ENCODE measurements at places on chromosomes 11 and 22. TPM values are rescaled to one million over a fixed set of nuclear protein-coding genes. Genes with fewer than 3 reads are reported as not detected.

Gene MUC6
- not detected for total RNA-seq

Gene TNNI2
- not detected for total RNA-seq

Gene OR56A4
- total RNA-seq: not detected

Gene FAM180B
- total RNA-seq: not detected

Gene MRGPRX3
- not detected for total RNA-seq

Gene PTPRJ
- total RNA-seq: 19.8 TPM

Gene P2RY6
- not detected for total RNA-seq

Gene SCN4B
- total RNA-seq: not detected

Gene CNTF
- 0.16 TPM for total RNA-seq

Gene JAM3
- 2.4 TPM for total RNA-seq

Gene FAM181B
- total RNA-seq: 1.2 TPM

Gene PRG2
- total RNA-seq: not detected

Gene SCT
- total RNA-seq: not detected

Gene PRR33
- not detected for total RNA-seq

Gene RAB38
- not detected for total RNA-seq

Gene MIAT
- 0.11 TPM for total RNA-seq

Gene PHOX2A
- not detected for total RNA-seq

Gene AMPD3
- 0.75 TPM for total RNA-seq

Gene MDK
- 253 TPM for total RNA-seq

Gene ATG16L2
- total RNA-seq: 7.8 TPM

Gene SMARCB1
- total RNA-seq: 91.8 TPM

Gene INS
- total RNA-seq: not detected

Gene CDC42EP1
- total RNA-seq: 22.3 TPM

Gene SERPING1
- not detected for total RNA-seq

Gene NNMT
- 173 TPM for total RNA-seq

Gene NLRP10
- not detected for total RNA-seq

Gene LYVE1
- not detected for total RNA-seq

Gene YPEL4
- total RNA-seq: not detected

Gene CBLIF
- total RNA-seq: not detected

Gene EWSR1
- total RNA-seq: 297 TPM

Gene GNAZ
- total RNA-seq: 68.9 TPM

Gene CNIH2
- total RNA-seq: 2.8 TPM

Gene CCDC89
- total RNA-seq: 0.26 TPM

Gene RASGRP2
- total RNA-seq: 0.08 TPM

Gene CCND1
- 579 TPM for total RNA-seq

Gene LGALS12
- 0.39 TPM for total RNA-seq

Gene MPPED1
- total RNA-seq: not detected

Gene HTR3A
- total RNA-seq: not detected

Gene SLC5A12
- total RNA-seq: not detected

Gene UBQLNL
- 0.05 TPM for total RNA-seq

Gene SYT7
- total RNA-seq: not detected

Gene SPTBN2
- total RNA-seq: under 0.01 TPM

Gene C11orf16
- not detected for total RNA-seq

Gene CHRNA10
- total RNA-seq: 0.71 TPM

Data from SJSA1 (cell line).